ENCODE measurements at places on chromosomes 6 and 20.

- no peak for DNase-seq
These were observed 120.4 kb downstream of the MYLK4 start for GRCh38 chr6:2630359-2630758.

- DNase-seq: no peak
These were observed 2.3 kb upstream of the BMP6 start for GRCh38 chr6:7723554-7723953.

- no peak for DNase-seq
These were observed 92.2 kb upstream of the HIVEP1 start for GRCh38 chr6:11919771-11920440.

GRCh38 chr6:5782783-5783547 is 223.8 kb downstream of the NRN1 start:
- no peak for DNase-seq

- DNase-seq: no peak
These were observed 58.6 kb upstream of the RNF144B start for GRCh38 chr6:18328540-18328939.

DNA sequence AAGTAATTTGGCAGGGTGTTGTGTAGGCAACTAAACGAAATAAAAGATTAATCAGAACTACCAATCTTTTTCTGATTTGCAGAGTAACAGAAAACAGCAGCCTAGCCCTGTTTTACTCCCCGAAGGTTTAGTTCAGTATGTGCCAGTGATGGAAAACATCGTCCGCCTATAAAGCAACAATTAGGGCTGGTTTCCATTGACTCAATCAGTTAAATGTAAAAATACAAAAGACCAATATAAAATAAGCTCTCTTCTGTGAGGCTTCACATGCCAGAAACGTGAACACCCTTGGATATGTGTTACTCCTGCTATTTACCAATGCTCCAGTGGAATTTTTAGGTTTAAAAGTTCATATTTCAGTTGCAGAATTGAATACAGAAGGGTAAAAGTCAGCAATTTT is 210.5 kb upstream of the RSPO3 start:
- no peak for DNase-seq

- DNase-seq: no peak
These were observed 23.3 kb downstream of the MAP7 start for GRCh38 chr6:136526937-136527336.
